Lung (tissue), 17 donors: ENCODE measurements at places on chromosomes 1 and 21. TPM values are rescaled to one million over a fixed set of nuclear protein-coding genes. Genes with fewer than 3 reads are reported as not detected.

- DNase-seq = no peak
Observed at GRCh38 chr1:238107322-238107721, 216.6 kb upstream of the ZP4 start.

Gene LIN28A
- not detected for total RNA-seq

DNA sequence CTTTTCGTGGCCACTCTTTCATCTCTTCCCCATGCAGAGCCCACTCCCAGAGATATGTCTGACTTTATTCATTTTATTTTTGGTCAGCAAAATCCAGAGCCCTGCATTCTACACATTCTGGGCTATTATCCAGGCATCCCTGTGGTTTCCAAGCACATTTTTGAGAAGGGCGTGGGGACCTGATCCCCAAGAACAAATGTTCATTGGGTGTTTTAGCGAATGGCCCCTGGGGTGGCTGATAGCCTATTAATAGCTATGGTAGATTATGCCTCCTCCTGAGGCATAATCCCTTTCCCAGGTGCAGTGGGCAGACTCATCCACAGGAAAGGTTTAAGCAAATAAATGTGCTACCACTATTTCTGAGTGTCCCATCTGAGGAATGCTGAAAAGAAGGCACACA is 511.8 kb upstream of the USP24 start:
- DNase-seq = no peak

- DNase-seq = no peak
Observed at GRCh38 chr1:80776266-80776665, 1024.5 kb upstream of the ADGRL2 start.

DNA sequence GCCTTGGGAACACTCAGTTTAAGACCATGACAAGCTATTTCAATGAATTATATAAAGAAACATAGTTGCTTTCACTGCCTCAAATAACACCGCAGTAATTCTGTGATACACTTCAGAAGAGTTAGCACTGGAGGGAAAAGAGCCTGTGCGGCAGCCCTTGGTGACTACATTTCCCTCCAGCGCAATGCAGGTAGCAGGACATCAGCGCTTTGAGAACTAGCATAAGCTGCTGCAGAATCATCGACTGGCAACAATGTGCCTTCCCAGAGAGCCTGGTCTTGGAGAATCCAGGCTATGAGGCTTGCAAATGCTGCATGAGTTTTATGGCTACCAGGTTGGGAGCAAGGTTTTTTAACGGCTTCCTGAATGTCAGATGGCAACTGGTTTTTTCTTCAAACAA is 7.5 kb downstream of the NRIP1 start:
- no peak for DNase-seq

DNA sequence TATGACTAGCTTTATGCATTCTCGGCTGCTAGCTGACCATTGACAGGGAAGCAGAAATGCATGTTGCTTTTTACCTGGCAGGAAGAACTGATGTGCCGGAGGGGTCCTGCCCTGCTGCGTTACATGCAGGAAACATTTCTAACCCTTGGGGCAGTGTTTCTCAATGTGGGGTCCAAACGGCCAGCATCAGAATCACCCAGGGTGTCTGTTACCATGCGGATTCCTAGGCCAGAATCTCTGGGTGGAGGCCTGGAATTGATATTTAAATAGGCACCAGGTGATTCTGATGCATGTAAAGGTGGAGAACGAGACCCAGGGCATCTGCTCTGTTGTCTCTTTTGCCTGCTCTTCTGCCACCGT is 182.7 kb downstream of the PCP4 start:
- DNase-seq = no peak

GRCh38 chr1:244636488-244637259 is 16.3 kb upstream of the DESI2 start:
- DNase-seq = no peak

DNA sequence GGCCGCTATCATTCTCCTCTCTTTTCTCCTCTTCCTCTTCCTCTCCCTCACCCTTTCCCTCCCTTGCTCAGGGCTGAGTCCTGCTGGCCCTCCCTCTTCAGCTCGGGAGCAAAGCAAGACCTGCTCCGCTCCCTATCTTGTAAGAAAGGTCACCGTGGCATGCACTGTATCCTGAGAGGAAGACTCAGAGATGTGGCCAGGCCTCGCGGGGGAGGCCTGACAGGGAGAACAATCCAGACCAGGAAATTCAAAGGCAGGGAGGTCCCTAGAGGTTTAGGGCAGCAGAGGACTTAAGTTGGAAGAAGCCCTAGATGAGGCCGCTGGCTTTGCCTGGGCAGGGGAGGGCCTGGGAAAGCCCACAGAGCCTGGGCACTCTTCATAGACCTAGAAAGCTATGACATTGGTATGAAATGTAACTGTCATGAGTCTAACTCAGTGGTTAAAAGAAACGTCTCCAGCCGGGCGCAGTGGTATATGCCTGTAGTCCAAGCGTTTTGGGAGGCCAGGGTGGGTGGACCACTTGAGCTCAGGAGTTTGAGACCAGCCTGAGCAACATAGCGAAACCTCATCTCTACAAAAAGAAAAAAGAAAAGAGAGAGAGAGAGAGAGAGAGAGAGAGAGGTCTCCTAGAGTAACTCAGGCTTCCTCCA is 14.6 kb upstream of the PTAFR start:
- DNase-seq = no peak

Gene OVAAL
- 0.17 TPM for total RNA-seq

DNA sequence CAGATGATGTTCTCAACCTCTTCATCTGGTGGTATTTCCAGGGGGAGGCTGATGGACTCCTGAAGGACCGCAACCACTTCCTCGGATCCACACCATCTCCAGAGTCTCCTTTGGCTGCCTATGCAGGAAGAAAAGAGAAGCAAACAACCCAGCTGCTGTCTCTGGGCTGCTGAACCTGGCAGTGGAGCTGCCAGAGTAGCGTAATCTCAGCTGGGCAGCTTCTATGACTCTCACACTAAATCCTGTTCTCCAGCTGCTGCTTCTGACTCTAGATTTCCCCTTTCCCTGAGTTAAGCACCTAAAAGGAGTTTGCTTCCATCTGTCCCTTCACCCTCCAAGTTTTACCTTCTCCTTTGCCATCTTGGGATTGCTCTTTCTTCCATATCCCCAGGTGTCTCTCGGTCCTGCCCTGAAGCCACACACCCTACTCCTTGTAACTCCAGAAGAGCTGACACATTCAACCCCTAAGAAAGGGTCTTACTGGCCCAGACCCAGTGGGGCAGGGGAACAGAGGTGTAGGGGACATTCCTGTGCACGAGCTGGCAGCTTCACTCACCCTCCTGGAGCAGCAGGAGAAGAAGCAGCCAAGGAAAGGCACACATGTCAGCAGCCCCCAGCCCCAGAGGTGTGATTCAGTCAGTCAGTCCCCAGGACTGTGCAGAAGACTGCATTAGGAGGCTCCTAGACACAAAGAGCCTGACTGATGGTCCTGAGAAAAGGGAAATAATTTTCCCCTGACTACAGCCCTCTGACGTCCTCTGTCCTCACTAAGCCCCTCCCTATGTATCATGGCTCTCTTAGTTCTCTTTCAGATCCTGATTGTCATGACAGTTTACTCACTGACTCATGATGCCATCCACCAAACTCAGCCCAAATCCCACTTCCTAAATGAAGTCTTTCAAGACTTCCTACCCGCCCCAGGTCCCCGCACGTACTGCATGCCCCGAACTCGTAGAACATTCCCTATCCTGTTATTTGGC is at the start of gene SLAMF9:
Gene SLAMF9, minus strand, starts transcription at position 702 of the 980 bp plus-strand sequence. Its CDS starts 100 bp downstream, at position 602.
- no peak for DNase-seq

Gene BATF3
- 2.4 TPM for total RNA-seq

Gene HIVEP3
- total RNA-seq = 14.7 TPM

DNA sequence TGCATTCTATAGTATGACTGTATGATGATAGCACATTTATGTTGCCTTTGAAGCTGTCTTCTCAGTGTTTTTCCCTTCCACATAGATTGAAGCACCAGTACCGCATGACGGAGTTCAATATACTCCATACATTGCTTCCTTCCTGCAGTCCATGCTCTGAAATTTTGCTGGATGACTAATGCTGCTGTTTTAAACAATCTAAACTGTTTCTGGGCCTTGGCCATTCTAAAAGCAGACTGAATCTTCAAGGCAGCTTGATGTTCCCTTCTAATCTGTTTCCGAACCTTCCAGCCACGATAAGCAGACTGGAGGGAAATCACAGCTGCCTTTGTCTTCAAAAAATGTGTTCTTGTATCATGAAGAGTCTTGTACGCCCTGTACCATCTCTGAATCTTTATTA is 36.2 kb upstream of the F13B start:
- no peak for DNase-seq

GRCh38 chr1:225973158-225973557 is 26.0 kb downstream of the SDE2 start:
- no peak for DNase-seq

Gene FCAMR
- not detected for total RNA-seq

DNA sequence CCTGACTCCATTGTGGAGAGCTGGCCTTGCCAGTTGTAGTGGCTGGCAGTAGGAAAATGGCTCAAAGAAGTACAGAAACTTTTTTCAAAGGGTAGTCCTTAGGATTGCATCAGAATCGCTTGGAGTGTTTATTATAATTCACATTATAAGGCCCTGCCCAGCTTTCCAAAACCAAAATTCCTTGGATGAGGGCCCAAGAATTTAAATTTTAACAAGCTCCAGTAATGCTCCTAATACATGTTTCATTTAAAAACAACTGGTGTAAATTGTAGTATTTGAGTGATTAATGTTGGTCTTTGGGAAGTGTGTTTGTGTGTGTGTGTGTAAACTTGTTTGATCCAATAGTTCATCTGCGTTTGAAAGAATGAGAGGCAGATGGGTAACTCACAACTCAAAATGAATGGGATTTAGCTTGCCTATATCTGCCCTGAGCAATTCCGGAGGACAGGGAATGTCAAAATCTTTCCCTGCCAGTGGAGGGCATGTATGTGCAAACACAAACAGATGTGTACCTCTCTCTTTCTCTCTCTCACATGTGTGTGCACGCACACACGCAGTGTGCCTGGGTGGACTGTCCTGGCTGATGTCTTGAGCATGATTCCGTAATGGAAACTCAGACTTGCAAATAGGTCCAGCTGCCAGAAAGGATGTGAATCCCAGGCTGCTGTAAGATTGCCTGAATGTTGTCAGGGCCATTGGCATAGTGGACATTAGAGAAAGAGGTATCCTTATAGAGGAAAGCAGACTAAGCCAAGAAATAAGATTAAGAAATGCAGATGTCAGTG is 293.1 kb downstream of the LMX1A start:
- DNase-seq = peak; percentile 83

DNA sequence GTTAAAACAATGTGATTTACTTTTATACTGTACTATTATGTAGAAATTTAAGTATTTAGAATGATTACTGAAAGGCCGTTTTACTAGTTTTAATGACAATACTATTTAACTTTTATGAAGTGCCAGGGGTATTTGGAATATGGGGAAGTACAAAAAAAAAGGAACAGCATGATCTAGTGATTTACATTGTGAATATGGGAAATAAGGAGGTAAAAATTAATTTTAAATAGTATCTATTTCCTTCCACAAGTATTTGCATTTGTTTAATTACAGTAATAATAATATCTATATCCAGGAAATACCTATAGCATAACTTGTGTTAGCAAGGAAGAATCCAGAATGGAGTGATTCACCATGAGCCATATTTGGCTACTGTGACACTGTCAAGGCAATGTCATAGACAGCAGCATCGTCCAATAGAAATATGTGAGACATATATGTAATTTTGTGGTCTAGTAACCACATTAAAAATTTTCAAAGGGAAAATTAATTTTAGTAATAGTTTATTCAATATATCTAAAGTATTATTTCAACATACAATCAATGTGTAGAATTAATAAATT is 22.0 kb downstream of the CNST start:
- DNase-seq = no peak

- DNase-seq = no peak
Observed at GRCh38 chr1:198880818-198881597, 242.2 kb downstream of the PTPRC start.
